Urothelium cell line (cell line): ENCODE measurements at places on chromosomes 2 and 18.

DNA sequence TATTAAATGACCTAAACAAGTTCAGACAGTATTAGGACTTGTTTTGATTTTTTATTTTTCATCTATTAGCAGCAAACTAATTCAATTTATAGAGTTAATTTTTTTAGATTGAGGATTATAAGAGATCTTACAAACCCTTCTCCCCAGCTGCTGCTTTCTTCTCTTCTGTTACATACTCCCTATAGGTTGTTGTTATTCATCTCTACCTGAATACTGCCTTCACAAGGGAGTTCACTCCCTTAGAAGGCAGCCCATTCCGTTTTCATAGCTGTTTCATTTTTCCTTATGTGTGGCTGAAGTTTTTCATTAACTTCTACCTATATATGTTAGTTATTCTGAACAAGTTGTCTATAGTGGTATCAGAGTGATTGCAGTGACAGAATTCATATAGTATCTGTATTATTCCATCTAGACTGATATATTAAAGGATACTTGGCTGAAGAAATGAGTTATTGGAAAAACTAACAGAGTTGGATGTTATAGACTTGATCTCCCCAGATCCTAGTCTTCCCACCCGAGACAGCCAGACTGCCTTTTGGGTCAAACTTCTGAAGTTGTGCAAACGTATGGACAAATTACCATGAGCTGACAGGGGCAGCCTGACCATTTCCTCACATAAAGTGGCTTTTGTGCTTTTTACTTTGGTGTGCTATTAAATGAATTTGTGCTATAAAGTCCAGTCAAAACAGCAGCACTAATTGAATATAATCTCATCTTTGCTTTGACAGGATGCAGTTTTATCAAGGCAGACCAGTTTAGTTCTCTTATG is 8.7 kb downstream of the GLS start:
- no peak for DNase-seq

- DNase-seq, result no peak
Measured at GRCh38 chr2:212987492-212987891, 163.9 kb downstream of the IKZF2 start.

- DNase-seq, result peak; percentile 1
Measured at GRCh38 chr18:28039078-28039477, 137.9 kb downstream of the CDH2 start.

GRCh38 chr2:145460112-145460511 is 940.2 kb upstream of the ZEB2 start:
- no peak for DNase-seq

DNA sequence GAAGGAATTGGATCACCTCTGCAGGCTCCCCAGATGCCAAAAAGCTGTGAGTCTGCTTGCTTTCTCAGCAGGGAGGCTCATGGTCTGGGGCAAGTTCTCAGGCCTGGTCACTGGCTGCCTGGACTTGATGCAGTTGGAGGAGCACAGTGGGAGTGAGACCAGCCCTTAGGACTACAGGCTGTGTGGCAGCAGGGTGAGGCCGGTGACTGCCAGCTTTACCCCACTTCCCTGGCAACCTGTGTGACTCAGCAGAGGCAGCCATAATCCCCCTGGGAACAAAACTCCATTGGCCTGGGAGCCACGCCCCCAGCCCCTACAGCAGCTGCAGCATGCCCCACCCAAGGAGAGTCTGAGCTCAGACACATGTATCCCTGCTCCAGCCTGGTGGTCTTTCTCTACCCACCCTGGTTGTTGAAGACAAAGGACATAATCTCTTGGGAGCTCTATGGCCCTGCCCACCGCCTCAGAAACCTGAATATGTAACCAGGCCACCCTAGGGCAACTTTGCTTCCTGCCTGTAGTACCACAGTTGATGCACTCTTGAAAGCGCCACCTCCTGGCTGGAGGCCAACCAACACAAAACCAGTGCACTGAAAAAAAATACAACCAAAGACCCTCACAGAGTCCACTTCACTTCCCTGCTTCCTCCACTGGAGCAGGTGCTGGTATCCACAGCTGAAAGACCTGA is 106.8 kb upstream of the SPATS2L start:
- DNase-seq, result no peak

GRCh38 chr2:70919672-70920366 is 15.9 kb upstream of the ATP6V1B1 start:
- peak; percentile 86 for DNase-seq

- DNase-seq, result no peak
Measured at GRCh38 chr2:181998891-181999654, 13.4 kb downstream of the PPP1R1C start.

DNA sequence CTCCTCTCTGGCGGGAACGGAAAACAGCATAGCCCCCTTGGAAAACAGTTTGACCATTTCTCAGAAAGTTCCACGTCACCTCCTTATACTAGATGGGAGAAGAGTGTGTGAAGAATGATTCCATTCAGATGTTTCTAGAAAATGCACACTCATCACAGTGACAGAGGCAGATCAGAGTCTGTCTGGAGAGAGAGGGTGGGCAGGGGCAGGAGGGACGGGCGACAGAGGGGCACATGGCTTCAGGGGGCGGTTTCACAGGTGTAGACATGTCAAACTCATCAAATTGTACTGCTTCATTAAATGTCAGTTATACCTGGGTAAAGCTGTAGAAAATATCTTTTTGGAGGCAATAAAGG is 88.8 kb upstream of the TAF1B start:
- DNase-seq, result no peak

DNA sequence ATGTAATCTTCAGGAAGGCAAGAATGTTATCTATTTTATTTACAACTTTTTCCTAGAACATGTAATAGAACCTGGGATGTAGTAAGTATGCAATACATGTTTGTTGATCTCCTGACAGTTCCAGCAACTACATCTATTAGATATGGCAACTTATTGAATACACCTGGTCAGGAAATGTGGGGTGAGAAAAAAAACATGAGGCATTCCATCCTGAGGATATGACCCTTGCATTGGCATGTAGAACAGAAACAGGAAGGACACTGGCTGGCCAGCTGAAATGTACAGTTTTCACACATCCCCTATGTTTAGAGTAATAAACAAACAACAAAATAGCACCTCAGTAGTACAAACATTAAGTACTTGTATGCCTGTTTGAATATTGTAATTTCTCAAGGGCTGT is 272.6 kb upstream of the NT5C1B start:
- DNase-seq, result no peak

GRCh38 chr2:51350100-51350499 is 318.2 kb upstream of the NRXN1 start:
- DNase-seq, result no peak
